ENCODE measurements at places on chromosomes 2 and 18.

GRCh38 chr2:238339395-238339780 lies 19.1 kb downstream of the TRAF3IP1 start:
- DNase-seq, result no peak

DNA sequence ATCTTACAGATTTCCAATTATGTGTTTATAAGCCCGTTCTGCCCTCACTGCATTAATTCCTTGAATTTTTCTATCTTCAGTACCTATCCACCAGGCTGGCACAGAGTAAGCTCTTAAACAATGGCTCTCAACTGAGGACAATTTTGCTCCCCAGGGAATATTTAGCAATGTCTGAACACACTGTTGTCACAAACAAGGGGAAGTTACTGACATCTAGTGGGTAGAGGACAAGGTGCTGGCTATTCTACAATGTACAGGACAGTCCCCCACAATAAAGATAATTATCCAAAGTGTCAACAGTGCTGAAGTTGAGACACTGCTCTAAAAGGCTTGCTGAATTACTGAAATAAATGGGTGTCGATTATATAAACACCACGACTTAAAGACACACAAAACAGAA lies 5.0 kb downstream of the NDUFS1 start:
- DNase-seq, result no peak

DNA sequence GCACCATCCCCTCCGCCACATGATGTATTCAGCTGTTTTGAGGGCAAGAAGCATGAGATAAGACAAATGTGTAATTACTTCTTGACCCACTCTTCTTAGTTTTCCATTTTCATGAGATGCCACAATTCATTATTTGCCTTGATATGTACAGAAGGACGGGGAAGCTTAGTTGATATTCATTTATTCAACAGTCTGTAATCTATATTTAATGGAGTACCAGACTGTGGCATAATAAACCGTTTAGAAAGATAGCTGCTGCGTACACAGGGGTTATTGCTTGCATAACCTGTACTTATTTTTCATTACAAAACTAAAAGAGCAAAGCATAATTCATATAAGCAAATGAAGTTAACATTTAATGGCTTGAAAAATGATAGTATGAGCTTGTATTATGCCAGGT lies 466.4 kb upstream of the GYPC start:
- DNase-seq, result no peak

- DNase-seq, result no peak
These were observed 553 bp downstream of the TIGD1 start for GRCh38 chr2:232549655-232550353.

GRCh38 chr18:76410033-76410432 lies 85.0 kb downstream of the ZNF516 start:
- no peak for DNase-seq

- DNase-seq, result no peak
These were observed 19.7 kb downstream of the IFIH1 start for GRCh38 chr2:162298669-162299335.

- no peak for DNase-seq
These were observed 47.4 kb upstream of the DNMT3A start for GRCh38 chr2:25389161-25389560.

DNA sequence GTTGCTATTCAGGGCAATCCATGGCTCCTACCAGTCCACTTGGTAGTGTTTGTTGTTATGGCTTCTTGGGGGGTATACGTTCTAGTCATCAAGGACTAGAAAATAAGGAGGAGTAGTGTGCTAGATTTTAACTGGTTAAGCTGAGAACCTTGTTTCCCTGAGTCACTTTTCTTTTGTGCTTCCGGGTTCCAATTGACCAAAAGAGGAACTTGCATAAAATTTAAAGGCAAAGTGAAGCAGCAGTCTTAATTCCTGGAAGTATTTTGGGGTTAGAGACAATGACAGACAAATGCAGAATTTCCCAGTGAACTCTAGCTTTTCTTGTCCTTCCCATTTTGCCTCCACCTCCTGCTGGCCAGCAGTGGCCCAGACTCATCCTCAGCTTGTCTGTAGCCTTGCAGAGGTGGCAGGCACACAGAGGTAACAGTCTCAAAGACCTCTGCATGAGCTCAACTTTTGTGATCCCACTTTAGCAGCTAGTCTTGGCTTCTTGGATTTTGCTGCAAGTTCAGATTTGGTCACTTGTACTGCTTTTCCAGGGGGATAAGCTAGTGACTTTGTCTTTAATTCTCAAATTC lies 1105.8 kb upstream of the NXPH2 start:
- DNase-seq, result no peak

DNA sequence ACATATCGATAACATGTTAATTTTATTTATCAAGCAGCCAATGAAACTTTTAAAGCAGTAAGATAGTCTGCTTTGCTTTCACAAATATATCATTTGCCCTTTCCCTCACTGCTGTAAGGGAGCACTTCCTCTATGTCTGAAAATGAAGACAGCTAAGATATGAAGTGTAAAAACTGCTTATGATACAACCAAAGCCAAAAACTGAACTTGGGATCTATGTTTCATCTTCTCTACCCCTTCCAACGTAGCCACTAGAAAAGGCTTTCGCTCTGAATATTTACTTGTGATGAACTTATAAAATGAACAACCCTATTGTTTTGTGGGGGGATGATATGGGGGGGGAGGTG lies 140.3 kb downstream of the TCF4 start:
- no peak for DNase-seq

DNA sequence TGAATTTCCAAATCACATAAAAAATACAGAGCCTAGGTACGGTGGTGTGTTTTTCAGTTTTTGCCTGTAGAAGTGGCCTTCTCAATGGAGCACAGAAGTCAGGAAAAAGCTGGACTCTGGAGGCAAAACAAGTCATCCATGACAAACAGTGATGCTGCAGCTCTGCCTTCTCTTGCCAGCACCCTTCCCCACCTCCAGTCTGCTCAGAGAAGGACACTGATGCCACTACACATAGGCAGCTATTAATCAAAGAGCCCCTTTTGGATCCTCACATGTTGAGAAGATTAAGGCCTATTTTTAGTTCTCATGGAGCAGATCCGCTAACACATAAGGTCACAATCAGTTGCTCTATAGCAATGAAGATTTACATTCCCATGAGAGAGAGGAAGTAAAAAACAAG lies 181.6 kb upstream of the GALNT5 start:
- DNase-seq, result no peak

GRCh38 chr18:24491927-24492834 lies 31.7 kb downstream of the HRH4 start:
- DNase-seq, result peak; percentile 47

GRCh38 chr18:80238651-80239260 lies 8.6 kb downstream of the PARD6G start:
- no peak for DNase-seq

GRCh38 chr18:74381621-74382295 lies 66.1 kb downstream of the C18orf63 start:
- no peak for DNase-seq

GRCh38 chr18:1505856-1506255 lies 601.2 kb downstream of the ADCYAP1 start:
- DNase-seq, result no peak

DNA sequence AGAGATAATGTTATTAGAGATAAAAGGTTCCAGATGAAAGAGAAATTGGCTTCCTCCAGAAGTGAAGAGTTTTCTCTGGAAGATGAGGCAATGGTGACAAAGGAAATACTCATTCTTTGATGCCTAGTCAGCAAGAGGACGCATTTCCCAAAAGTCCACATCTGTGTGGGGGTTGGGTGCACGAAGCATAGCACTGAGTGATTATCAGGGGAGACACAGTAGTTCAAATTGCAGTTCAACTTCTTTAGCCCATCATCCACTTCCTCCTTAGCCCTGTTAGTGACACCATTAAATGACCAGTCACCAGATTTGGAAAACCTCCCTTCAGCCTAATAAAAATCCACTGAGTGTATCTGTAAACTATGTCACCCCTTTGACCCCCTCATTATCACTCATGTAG lies 80.9 kb upstream of the PHLPP1 start:
- no peak for DNase-seq

GRCh38 chr2:64943387-64944150 lies 45.6 kb upstream of the SLC1A4 start:
- DNase-seq, result no peak

DNA sequence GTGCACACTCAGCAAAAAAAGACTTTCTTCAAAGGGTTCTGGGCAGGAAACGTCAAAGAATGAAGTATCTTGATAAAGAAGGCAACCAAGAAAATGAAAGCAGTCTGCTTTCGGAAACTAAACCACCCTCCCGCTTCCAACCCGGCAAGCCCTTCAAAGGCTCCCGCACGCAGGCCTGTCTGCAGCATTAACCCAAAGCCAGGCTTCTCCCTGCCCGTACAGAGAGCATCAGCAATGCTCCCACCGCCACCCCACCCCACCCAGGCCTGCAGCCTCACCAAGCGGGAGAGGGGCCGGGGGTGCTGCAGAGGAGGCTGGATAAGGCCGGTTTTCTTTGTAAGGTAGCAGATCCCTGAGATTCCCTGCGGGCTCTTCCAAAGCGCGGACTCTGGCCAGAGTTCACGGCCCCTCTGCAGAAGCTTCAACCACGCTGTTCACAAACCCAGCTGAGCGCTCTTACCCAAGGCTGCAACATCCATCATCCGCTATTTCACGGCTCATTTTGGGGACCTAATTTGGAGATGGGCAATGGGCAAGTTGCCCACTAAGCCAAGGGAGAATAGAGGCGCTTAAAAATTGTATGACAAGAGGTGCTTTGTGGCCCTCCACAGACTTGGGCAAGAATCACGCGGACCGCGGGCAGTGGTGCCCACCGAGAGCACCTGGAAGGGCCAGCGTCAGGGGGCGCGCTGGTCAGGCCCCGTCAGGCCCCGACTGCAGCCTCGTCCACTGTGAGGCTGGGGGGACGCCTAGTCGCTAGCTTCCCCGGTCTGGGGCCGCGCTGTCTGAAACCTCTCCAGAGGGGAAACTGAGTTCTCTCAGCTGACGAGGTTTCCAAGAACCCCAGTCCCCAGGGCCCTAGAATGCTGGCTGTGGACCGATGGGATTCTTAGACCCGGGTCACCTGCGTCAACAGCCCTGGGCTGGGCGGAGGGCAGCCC lies 225.4 kb upstream of the ID2 start:
- peak; percentile 15 for DNase-seq

GRCh38 chr2:160453111-160453820 lies 40.3 kb downstream of the RBMS1 start:
- no peak for DNase-seq

DNA sequence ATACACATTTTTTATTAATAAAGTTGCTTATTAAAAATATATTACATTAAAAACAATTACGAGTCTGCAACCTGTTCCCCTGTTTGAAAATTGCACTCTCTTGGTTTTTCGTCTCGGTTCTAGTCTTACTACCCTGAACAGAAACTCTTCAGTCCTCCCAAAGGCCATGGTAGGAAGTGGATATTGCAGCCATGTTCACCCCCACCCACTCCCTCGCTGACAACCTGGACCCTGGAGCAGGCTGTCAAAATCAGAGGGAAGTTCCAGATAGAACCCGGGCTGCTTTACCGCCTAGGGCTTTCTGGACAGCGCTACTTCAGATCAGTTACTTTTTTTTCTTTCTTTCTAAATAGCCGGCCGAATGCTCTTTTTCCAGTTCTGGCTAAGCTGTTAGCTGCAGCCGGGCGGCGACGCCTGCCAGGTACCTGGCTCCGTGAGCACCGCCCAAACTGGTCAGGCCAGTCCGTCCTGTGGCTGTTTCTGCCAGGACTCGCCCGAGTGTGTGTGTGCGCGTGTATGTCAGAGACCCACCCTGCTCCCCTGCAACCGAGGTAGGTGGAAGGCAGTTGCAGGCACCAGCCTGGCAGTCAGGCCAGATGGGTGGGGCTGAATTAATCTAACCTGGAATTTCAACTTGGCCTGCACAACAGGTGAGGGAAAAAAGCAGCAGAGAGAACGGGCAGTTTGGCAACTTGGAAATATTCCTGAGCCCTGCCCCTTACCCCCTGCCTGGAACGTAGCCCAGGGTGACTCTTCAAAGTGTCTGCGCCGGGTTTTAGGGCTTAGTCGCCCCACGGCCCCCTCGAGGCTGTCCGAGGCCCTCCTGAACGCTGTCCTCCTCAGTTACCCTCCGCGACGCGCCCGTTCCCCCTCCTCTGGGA lies 1.1 kb upstream of the TET3 start:
- no peak for DNase-seq

- DNase-seq, result no peak
These were observed 56.3 kb upstream of the MYO3B start for GRCh38 chr2:170121689-170122088.

DNA sequence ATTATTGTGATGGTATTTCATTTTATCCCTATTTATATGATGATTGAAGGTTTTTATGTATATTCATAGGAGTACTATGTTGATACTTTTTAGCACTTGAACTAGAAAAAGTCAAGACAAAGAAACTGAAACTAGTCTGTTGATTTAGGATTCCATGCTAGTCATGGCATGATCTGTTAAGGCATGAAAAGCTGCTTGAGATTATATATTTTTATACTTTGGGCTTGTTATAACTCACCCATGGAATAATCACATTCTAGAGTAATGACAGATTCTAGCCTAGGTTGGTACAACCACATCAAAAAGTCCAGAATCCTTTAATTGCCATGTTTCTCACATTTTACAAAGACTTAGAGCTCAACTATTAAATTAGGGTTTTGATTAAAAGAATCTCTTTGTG lies 472.6 kb upstream of the CELF4 start:
- no peak for DNase-seq

DNA sequence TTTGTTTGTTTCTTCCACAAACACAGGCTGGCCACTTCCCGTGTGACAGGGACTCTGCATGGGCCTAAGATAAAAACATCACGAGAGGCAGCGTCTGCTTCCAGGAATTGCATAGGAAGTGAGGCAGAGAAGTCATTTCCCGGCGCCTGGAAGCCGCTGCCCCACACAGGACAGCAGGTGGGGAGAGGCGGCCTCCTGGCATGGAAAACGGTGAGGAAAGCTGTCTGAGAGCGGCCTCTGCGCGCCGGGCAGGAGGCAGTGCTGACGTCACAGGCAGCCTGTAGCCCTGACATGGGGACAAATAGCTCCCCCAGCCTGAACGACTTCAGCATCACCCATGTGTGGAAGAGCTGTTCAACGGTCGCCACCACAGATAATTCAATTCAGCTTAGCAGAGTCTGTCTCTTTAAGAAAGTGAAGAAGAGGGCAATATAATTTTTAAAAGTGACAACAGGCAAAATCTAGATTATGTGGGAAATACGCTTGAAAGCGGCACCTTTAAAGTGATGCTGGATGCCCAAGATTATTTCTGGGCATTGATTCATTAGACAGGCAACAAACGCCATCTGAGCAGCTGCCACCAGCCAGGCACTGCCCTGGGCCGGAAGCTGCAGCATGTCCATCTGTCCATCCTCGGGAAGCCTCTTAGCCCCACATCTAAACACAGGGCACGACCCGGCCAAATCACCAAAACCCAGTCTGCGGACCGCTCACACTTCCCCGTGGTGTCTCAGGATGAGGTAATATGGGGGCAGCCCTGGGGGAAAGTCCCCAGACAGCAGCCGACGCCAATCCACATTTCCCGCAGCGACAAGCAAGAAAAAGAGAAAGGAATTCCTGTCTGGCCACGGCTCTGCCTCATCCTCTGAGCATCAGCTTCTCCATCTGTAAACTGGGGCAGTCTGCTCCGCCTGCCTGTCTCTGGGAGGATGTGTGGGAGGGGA lies 138.9 kb downstream of the PXDN start:
- DNase-seq, result no peak
